D721Med (cell line): ENCODE measurements at places on chromosomes 2 and 18.
A peak's percentile ranks its signal among the peaks of the same experiment; 100 is the strongest.

GRCh38 chr2:75328156-75328555, 128.8 kb upstream of the TACR1 start:
- no peak for DNase-seq

- DNase-seq, result no peak
Measured at GRCh38 chr18:25099895-25100294, 252.1 kb downstream of the ZNF521 start.

GRCh38 chr2:103525756-103526155, 763.9 kb downstream of the TMEM182 start:
- no peak for DNase-seq

DNA sequence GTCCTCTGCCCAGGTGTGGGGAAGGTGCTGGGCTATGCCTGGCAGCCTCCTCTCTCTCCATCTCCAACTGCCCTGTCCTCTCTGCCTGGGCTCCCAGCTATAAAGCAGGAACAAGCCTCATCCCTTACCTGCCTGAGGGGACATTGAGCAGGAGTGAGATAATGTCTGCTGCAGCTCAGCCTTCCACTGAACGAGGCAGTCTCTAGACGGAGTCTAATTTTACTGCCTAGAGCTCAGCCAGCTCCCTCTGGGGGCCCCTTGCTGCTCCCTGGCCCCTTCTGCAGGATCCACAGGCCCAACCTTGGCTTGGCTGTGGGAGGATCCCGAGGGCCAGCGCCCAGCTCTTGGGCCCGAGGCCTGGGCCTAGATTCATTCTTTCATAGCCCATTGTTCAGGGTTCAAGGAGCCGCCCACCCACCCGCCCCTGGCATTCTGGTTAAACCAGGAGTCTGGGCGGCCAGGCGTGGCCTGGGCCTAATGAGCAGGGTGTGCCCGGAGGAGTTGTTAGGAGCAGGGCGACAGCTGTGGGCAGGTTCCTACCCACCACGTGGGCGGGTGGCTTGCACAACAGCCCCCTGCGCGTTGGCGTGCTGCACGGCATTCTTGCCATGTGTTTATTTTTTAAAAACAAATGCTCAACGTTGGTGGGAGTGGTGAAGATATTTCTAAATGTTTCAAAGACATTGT, 44.6 kb downstream of the FOSL2 start:
- no peak for DNase-seq

DNA sequence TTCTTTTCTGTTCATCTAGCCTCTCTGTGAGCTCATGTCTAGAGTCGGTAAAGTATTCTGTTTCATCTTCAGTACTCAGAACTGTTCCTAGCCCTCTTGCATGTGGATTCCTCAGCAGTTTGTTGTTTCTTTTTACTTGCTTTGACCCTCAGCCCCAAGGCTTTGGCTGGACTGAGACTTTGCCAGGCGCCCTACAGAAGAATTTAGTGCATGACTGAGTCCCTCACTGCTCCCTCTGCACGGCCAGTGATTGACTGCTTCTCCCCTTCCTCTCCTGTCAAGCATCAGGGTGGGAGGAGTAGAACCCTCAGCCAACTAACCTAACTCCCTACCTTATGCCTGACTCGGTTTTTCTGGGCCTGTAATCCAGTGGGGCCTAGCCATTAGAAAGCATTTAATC, 109.8 kb downstream of the ESCO1 start:
- no peak for DNase-seq

GRCh38 chr2:3545788-3546478, 12.2 kb downstream of the RNASEH1 start:
- DNase-seq, result no peak

GRCh38 chr2:20148923-20149702, 75.8 kb downstream of the SDC1 start:
- no peak for DNase-seq

- DNase-seq, result peak; percentile 68
Measured at GRCh38 chr2:202588647-202589581, 45.9 kb upstream of the FAM117B start.

GRCh38 chr2:46187112-46187618, 110.0 kb upstream of the EPAS1 start:
- DNase-seq, result no peak

- DNase-seq, result no peak
Measured at GRCh38 chr2:66814916-66815315, 380.0 kb downstream of the MEIS1 start.

GRCh38 chr2:49619804-49620203, 465.5 kb upstream of the FSHR start:
- no peak for DNase-seq

DNA sequence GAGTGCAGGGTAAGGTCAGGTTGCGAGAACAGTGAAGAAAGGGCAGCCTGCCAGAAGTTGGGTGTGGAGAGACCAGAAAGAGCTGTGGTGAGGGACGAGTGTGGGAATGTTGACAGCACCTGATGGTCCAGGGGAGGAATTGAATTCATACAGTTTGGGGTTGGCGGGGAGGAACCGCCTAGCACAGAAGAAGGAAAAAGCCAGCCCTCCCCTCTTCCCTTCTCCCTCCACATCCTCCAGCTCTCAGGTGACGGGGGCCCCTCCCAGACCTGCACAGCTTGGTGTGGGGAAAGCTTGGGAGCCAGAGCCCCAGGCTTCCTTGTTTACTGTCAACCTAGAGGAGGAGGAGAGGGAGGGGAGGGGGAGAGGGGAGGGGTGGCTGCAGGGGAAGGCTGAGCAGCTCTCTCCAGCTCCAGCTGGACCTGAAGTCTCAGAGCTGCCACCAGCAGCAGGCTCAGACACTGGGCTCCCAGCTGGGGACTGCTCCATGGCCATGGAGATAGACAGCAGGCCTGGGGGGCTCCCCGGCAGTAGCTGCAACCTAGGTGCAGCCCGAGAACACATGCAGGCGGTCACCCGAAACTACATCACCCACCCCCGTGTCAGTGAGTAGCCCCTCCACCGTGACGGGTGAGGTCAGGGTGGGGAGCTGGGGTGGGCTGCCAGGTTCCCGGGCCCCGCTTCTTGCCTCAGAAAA, at the start of gene ATP6V1B1:
Gene ATP6V1B1 (plus strand): TSS at position 433 of the 697 bp plus-strand sequence. CDS start 55 bp downstream, at position 488.
- DNase-seq, result no peak

GRCh38 chr18:50240080-50240563, 26.2 kb downstream of the CFAP53 start:
- no peak for DNase-seq

- DNase-seq, result no peak
Measured at GRCh38 chr2:15610430-15610952, 18.8 kb downstream of the DDX1 start.

- DNase-seq, result no peak
Measured at GRCh38 chr18:48615566-48616401, 77.0 kb downstream of the CTIF start.

DNA sequence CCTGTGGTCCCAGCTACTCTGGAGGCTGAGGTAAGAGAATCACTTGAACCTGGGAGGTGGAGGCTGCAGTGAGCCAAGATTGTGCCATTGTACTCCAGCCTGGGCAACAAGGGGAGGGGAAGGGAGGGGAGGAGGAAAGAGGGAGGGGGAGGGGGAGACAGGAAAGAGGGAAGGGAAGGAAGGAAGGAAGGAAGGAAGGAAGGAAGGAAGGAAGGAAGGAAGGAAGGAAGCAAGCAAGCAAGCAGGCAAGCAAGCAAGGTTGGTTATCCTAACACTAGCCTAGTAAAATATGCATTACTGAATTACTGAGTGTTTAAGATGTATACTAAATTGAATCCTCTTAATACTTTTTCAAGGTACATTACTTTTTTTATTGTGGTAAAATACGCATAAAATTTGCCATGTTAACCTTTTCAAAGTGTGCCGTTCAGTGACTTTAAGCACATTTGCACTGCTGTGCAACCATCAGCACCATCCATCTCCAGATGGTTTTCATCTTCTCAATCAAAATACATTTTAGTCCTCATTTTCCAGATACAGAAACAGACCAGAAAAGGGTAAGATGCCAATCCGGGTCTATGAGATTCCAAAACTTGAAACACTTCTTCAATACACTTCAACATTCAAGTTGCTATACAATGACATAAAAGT, 28.9 kb downstream of the NCKAP1 start:
- DNase-seq, result no peak

- no peak for DNase-seq
Measured at GRCh38 chr2:224751996-224752698, 36.0 kb upstream of the CCDC195 start.

- no peak for DNase-seq
Measured at GRCh38 chr2:236872015-236872414, 213.7 kb upstream of the COPS8 start.

- DNase-seq, result no peak
Measured at GRCh38 chr2:47654790-47655562, 128.0 kb upstream of the MSH6 start.

GRCh38 chr2:81196383-81196851, 891.9 kb upstream of the LRRTM1 start:
- no peak for DNase-seq

DNA sequence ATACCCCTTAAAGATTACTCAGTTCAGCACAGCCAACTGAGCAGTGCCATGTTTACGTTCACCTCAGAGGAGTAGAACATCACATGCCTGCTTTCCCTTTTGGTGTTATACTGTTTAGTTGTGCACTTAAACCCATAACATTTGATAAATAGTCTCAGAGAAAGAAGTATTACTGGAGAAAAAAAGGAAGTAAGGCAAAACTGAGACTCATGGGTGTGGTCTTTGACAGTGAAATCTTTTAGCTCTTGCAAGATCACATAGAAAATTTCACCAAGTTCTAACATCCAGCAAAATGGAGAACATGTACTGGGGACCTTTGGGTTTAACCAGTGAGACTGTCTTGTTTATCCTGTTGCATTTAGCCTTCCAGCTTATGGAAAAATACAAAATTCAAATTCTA, 5.6 kb downstream of the TANK start:
- DNase-seq, result no peak

DNA sequence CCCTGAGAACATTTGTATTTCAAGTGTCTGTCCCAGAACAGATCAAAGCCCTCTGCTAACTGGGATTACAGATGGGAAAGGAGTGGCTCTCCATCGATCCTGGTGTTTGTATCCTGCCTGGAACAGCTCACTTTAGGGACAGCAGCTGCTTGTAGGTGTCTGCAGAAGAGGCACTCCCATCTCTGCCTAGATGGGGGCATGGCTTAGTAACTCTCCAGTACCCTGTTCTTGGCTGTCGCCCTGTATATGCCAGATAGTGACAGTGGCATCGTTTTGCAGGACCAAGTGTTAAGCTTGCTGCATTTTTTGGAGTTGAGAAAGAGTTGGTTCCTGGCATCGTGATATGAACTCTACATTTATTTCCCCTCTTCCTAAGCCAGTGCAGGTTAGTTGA, 189.9 kb downstream of the SH3RF3 start:
- no peak for DNase-seq

- no peak for DNase-seq
Measured at GRCh38 chr2:56348392-56349210, 164.8 kb downstream of the CCDC85A start.

DNA sequence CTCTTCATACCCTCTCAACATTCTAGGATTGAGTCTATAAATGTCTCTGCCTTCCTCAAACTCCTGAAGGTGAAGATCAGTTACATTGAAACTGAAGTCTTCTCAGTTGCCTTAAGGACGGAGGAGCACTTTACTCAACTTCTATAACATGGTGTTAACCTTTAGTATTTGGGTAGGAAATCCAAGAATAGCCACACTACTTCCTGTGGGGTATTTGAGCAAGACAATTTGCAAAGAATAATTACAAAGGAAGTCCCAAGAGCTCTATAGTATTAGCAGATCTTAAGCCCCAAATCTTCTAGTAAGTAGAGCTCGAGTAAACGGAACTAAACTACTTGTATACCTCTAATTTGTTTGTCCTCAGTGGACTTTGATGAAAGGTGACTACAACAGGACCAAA, 80.9 kb downstream of the SP100 start:
- no peak for DNase-seq

- no peak for DNase-seq
Measured at GRCh38 chr2:182949052-182949451, 82.6 kb upstream of the FRZB start.

DNA sequence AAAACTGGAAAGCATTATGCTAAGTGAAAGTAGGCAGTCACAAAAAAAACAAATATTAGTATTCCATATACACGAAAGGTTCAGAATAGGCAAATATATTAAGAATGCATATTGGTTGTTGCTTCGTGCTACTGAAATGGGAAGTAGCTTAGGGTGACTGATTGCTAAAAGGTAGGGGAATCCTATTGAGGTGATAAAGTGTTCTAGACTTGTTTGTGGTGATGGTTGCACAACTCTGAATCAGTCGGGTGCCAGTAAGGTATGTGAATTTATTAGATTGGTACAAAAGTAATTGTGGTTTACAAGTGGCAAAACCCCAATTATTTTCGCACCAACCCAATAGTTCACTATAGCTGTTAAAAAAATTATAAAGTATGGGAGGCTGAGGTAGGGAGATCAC, 20.7 kb downstream of the USP34 start:
- DNase-seq, result no peak

- DNase-seq, result no peak
Measured at GRCh38 chr2:63591566-63592175, 2.9 kb downstream of the MDH1 start.

GRCh38 chr2:73970141-73970803, 14.4 kb upstream of the TET3 start:
- DNase-seq, result no peak

DNA sequence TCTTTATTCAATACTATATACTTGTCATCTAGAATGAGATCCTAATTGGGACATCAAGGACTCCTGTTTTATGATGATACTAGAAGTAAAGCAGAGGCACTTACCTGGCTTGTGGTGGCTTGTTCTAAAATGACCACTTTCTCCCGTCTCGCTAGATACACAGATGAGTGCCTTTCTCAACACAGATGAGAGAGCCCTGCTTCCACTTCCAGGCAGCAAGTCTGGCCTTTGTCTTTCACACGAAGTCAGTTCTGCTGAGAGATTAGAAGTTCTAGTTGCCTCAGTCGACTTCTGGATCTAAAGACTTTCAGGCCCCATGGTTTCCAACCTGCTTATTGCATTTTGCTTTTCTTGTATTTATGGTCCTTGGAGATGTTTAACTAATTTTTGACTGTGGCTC, 70.3 kb downstream of the PPP1R1C start:
- no peak for DNase-seq

GRCh38 chr2:43941966-43942365, 53.8 kb downstream of the LRPPRC start:
- no peak for DNase-seq

- DNase-seq, result no peak
Measured at GRCh38 chr2:115162494-115163293, 720.3 kb downstream of the DPP10 start.

DNA sequence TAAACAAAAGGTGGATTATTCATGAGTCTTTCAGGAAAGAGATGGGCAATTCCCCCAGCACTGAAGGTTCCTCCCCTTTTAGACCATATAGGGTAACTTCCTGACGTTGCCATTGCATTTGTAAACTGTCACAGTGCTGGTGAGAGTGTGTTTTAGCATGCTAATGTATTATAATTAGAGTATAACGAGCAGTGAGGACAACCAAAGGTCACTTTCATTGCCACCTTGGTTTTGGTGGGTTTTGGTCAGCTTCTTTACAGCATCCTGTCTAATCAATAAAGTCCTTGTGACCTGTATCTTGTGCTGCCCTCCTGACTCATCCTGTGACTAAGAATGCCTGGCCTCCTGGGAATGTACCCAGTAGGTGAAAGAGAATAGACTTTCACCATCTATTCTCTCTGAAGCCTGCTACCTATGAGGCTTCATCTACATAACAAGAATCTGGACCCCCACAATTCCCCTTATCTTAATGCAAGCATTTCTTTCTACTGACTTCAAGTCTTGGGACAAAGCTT, 148.7 kb downstream of the CABLES1 start:
- DNase-seq, result no peak
